ENCODE measurements at places on chromosomes 11 and 22.

- peak; percentile 24 for DNase-seq
Observed at GRCh38 chr11:112219476-112220232, 6.6 kb upstream of the PTS start.

DNA sequence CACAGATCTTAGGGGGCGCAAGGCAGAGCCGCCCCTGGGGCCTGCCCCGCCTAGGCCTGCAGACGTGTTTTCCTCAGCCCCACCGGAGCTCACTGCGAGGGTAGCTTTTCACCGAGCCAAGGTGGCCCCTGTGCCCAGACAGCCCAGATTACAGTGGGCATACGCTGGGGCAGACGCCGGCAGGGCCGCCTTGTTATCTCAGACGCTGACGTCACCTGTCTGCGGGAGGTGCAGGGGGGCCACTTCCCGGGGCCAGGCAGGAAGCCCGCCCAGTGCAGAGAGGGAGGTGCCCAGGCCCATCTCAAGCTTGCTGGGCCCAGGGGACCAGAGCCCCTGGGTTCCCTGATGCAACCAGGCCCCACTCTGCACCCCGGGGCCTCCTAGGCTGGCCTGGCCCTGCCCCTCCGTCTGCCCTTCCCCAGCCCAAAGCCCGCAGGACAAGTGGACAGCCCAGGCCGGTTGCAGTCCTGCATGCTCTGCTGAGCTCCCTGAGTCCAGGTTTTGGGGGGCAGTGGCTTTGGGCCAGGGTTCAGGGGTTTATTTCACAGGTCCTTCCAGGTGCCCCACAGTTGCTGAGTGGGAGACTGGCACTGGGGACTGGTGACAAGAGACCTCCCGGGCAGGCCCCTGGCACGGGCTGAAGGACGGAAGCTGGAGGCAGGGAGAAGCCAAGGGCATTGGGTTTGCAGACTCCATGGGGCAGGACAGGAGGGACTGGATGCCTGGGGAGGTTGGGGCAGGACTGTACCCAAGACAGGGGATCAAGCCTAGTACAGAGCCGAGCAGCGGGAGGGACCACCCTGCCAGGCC lies 38.6 kb downstream of the IGF2 start:
- DNase-seq = no peak

GRCh38 chr11:79458709-79459108 lies 17.9 kb upstream of the TENM4 start:
- DNase-seq = no peak

DNA sequence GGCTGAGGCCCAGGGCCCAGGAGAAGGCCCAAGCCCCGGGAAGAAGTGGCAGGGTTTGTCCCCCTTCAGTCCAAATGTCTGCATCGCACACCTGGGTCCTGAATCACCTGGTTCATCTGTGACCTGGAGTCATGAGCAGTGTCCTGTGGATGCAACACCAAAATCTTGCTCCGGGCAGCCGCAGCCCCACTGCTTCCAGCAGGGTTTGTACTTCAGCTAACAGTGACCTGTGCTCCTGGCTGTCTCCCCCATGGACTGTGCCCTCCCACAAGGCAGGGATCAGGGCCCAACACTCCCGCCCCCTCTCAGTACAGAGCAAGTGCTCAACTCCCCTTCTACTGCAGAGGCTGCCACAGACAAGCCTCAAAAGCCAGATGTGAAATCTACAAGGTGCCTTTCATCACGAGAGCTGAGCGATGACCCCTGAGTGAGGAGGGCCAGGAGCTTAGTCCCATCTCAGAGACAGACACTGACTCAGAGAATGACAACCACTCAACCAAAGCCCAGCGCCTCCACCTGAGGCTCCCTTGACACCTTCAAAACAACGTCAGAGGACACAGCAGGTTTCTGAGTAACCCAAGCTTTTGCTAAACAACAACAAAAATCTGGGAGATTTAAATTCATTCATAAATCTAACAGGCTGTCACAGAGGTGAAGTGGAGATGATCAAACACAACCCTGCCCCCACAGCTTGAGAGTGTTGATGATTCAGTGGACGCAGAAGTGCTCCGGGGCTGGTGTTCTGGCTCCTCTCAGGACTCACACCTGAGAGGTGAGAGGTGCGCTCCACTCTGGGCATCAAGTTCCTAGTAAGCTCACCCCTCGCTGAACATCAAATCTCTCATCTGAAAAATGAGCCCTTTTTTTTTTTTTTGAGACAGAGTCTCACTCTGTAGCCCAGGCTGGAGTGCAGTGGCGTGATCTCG lies 3.4 kb downstream of the KIAA0930 start:
- DNase-seq = no peak

GRCh38 chr22:49967706-49968208 lies 7.2 kb downstream of the PIM3 start:
- DNase-seq = no peak

DNA sequence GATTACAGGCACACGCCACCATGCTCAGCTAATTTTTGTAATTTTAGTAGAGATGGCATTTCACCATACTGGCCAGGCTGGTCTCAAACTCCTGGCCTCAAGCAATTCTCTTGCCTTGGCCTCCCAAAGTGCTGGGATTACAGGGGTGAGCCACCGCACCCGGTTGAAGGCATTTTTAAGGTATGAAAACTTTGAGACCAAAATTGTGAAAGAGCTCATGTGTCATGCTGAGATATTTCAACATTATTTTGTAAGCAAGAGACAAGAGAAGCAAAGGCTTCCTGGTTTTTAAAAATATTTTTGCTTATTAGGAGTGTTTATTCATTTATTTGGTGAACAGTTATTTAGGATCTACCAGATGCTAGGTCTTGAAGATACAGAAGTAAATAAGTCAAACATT lies 6.8 kb downstream of the NHERF4 start:
- DNase-seq = no peak

DNA sequence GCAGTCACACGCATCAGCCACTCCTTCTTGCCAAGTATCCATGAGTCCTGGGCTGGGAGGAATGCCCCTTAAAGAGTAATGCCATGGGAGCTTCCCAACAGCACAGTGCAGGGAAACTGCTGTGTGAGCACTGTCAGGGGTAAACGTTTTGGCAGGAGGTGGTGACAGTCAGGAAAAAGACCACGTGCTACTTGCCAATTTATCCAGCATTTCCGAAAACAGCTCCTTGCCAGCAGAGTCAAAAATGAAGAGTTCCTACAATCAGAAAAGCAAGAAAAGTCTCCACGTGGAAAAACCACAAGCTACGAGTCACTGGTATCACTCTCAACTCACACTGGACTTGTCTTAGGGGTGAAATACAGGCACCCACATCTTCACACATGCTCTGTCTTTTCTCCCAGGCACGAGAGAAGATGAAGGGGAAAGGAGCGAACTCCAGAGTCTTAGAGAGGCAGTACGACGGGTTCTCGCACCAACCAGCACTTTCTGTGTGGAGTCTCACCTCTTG lies 9.9 kb downstream of the IFT27 start:
- DNase-seq = no peak

DNA sequence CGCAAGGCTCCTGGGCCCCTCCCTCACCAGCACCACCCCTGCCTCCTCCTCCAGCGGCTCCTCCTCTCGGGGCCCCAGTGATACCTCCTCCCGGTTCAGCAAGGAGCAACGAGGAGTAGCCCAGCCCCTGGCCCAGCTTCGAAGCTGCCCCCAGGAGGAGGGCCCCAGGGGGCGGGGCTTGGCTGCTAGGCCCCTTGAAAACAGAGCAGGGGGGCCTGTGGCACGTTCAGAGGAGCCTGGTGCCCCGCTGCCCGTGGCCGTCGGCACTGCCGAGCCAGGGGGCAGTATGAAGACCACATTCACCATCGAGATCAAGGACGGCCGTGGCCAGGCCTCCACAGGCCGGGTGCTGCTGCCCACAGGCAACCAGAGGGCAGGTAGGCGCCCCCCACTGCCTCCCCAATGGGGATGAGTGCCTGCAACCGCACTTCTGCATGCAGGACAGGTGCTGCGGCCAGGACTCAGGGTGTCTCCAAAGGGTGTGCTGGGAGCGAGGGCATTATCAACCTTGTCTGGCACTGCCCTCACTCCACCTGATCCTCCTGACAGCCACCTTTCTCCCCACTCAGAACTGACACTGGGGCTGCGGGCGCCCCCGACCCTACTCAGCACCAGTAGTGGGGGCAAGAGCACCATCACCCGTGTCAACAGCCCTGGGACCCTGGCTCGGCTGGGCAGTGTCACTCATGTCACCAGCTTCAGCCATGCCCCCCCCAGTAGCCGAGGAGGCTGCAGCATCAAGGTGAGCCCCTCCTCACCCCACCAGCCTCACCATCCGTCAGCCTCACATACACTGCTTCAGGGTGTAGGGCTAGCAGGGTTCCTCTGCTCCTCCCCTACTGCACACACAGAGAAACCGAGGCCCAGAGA lies 10.2 kb downstream of the SMTN start:
- DNase-seq = no peak

DNA sequence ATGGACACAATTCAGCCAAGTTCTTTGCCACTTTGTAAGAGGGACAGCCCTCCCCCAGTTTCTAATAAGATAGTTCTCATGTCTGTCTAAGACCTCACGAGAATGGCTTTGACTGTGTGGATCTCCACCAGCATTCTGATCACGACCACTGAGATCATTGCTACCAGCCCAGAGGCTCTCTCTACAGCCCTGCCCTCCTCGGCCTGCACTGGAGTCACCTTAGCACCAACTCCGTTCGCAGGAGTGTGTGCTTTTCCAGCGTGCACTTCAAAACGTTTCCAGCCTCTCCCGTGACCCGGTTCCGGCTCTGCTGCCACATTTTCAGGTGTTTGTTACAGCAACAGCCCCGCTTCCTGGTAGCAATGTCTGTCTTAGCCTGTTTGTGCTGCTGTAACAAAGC lies 26.2 kb downstream of the TSPAN32 start:
- no peak for DNase-seq

- DNase-seq = no peak
Observed at GRCh38 chr11:114015117-114015516, 40.2 kb downstream of the HTR3A start.

DNA sequence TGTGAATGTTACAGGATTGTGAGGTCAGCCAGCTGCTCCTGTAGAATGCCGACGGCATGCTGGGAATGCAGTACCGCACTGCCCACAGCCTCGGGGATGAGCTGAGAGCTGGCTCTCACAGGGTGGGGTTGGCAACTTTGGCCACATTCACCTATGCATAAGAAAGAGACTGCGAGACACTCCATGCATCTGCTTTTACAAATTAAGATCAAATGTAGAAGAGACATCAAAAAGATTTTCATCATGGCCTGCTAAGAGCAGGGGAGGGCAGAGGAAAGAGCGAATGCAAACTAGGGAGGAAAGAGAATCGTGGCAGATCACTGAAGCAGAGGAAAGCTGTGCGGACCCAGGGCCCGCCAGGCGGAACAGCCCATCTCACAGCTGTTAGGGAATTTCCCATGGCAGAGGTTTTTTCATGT lies 49.8 kb upstream of the SPATA19 start:
- peak; percentile 43 for DNase-seq

GRCh38 chr11:122803716-122804115 lies 34.6 kb upstream of the CRTAM start:
- DNase-seq = no peak

- DNase-seq = peak; percentile 64
Observed at GRCh38 chr11:120400564-120401364, 64.6 kb downstream of the ARHGEF12 start.

GRCh38 chr22:35835998-35836691 lies 118.5 kb downstream of the APOL5 start:
- DNase-seq = no peak

DNA sequence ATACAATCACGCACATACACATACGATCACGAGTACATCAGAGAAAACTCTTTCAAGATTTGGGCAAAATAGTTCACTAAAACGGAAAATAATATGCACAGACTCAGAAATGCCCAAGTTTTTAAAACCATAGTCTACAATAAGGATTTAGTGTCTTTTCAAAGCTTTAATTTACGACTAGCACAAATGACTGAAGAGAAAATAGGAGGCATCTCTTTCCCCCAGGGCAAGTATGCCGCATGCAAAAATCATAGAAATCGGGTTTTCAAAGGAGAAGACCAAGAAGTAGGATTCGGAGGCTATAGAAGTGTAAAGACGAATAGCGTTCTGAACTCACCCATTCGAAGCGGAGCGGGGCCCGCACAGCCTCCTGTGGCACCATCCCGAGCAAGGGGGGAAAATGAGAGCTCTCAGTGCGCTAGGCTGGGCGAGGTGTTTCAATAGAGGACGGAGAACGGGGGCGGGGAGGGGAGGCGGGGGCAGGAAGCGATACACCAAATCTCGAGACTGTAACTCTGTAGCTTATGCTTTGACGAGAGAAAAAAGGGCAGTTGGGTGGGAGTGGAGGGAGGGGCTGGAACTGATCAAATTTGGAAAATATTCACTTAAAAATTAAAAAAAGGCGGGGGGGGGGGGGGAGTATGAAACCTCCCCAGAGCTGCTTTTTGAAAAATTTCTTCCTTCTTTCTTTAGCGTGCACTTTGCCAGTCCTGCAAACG lies 15.8 kb downstream of the BLID start:
- no peak for DNase-seq

DNA sequence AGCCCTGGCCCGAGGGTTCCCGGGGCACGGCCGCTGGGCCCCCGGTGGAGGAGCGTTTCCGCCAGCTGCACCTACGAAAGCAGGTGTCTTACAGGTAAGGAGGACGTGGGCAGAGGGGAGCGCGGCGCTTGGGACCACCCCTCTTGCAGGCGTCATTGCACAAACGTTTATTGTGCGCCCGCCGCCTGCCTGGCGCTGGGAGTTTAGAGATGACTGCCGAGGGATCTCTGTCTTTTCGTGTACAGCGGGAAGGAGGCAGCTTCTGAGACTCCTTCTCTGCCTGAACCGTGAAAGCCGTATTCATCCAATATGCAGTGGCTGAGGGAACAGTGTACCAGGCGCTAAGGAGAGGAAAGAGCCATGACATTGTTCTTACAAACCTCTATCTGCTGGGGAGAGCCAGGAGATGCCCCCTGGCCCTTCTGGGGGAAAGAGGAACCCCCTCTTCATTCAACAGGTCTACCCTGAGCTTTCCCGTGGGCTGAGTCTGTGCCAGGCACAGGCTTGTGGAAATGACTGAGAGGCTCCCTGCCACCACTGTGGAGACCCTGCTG lies 13.8 kb upstream of the DGKZ start:
- DNase-seq = no peak
